ENCODE measurements at places on chromosomes 5 and 9. TPM values are rescaled to one million over a fixed set of nuclear protein-coding genes. Genes with fewer than 3 reads are reported as not detected.

DNA sequence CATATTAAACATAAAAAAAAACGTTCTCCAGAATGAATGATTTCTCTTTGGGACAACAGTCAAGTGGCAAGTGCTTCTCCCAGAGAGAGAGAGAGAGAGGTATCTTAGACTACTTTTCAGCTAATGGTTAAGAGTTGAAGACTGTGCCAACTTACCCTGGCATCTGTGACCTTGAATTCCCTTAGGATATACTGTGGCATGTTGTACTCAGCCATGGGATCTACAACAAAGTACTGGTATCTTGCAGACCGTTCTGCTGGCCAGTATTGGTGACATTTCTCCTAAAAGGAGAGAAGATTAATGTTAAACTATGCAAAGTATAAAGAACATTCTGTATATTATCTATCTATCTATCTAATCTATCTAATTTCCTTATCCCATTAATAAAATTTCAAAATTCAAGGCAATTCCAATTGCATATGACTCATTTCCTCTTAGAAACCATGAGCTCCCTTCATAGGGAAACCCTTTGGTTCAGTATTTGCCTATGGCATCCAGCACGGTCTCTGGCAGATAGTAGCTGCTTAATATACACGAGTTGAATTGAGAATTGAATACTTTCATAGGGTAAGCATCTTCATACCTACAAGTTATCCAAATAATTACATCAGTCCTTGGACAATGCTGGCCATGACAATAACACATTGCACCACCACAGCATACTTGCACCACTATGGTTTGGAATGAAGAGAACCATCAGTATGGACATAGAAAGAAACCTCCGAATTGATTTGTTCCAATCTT is 539.4 kb upstream of the DMAC1 start:
- no peaks in the 10 kb centered on the region for H3K27me3 ChIP-seq
- peaks cover 14% of the 10 kb centered on the region for H3K4me1 ChIP-seq
- H3K36me3 ChIP-seq, result no peaks in the 10 kb centered on the region
- DNase-seq, result no peak
- H3K27ac ChIP-seq, result no peak overlapping the region

GRCh38 chr9:129222819-129223218 is 44.8 kb upstream of the IER5L start:
- no peaks in the 10 kb centered on the region for H3K27me3 ChIP-seq
- no peak overlapping the region for H3K27ac ChIP-seq
- DNase-seq, result no peak
- no peak overlapping the region for H3K4me3 ChIP-seq

Gene PDE6A
- polyA plus RNA-seq, result not detected

- no peaks in the 10 kb centered on the region for H3K27me3 ChIP-seq
- peak; percentile 61 for DNase-seq
- H3K27ac ChIP-seq, result no peak overlapping the region
- H3K4me3 ChIP-seq, result no peak overlapping the region
- H3K4me1 ChIP-seq, result peaks cover 2% of the 10 kb centered on the region
- H3K36me3 ChIP-seq, result no peaks in the 10 kb centered on the region
Observed at GRCh38 chr9:75903785-75904360, 13.4 kb downstream of the PCSK5 start.

- H3K4me1 ChIP-seq, result peaks cover 3% of the 10 kb centered on the region
- no peaks in the 10 kb centered on the region for H3K27me3 ChIP-seq
- no peak overlapping the region for H3K27ac ChIP-seq
- DNase-seq, result no peak
Observed at GRCh38 chr9:83628540-83628939, 5.6 kb downstream of the IDNK start.

GRCh38 chr5:89300426-89300970 is 417.5 kb upstream of the MEF2C start:
- no peaks in the 10 kb centered on the region for H3K36me3 ChIP-seq
- no peak overlapping the region for H3K27ac ChIP-seq
- no peak for DNase-seq
- H3K4me1 ChIP-seq, result no peaks in the 10 kb centered on the region

Gene GFI1B
- polyA plus RNA-seq, result not detected

DNA sequence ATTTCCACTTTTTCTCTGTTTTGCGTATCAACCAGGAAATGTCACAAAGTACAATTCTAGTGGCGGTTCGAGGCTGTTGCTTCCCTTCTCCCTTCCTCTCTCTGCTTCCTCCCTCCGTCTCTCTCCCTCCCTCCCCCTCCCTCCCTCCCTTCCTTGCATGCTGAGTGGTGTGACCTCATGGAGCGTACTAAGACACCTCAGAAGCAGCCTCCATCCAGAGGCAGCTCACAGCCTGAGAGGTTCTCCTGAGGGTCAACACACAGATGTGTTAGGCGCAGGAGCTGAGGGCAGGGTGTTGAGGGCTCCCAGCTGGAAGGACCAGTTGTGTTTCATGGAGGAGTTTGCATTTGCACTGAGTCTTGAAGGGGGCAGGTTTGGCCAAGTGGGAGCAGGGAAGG is 57.7 kb downstream of the COL5A1 start:
- H3K27me3 ChIP-seq, result no peaks in the 10 kb centered on the region
- no peaks in the 10 kb centered on the region for H3K4me1 ChIP-seq
- no peak for DNase-seq
- H3K4me3 ChIP-seq, result no peak overlapping the region
- H3K36me3 ChIP-seq, result peaks cover 27% of the 10 kb centered on the region

- DNase-seq, result no peak
- H3K27me3 ChIP-seq, result no peaks in the 10 kb centered on the region
- H3K4me1 ChIP-seq, result no peaks in the 10 kb centered on the region
- H3K4me3 ChIP-seq, result no peak overlapping the region
- no peaks in the 10 kb centered on the region for H3K36me3 ChIP-seq
- H3K27ac ChIP-seq, result no peak overlapping the region
Observed at GRCh38 chr5:28234356-28234968, 1196.1 kb upstream of the CDH9 start.

Gene PCDHB14
- 0.73 TPM for polyA plus RNA-seq

Gene ACSL6
- polyA plus RNA-seq, result not detected

GRCh38 chr5:35192506-35192905 is 37.8 kb downstream of the PRLR start:
- no peaks in the 10 kb centered on the region for H3K27me3 ChIP-seq
- no peaks in the 10 kb centered on the region for H3K4me1 ChIP-seq
- no peak for DNase-seq
- H3K27ac ChIP-seq, result no peak overlapping the region

Gene IL17B
- not detected for polyA plus RNA-seq

DNA sequence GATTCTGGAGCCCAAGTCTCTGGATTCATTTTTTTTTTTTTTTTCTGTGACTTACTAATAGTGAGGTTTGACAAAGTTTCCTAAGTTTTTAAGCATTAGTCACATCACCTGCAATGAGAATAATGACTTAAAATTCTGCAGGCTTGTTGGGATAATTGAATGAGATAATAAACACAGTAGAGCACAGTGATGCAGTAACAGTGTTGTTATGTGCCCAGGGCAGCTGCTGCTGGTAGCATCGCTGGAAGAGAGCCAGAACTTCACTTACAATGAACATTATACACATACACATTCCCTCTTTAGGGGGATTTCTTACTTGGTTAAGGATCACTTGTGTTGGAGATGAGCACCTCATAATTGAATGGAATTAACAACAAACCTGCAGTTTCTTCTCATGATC is 78.9 kb downstream of the ALDH7A1 start:
- H3K4me1 ChIP-seq, result no peaks in the 10 kb centered on the region
- no peak overlapping the region for H3K4me3 ChIP-seq
- H3K36me3 ChIP-seq, result no peaks in the 10 kb centered on the region
- H3K27ac ChIP-seq, result no peak overlapping the region
- no peaks in the 10 kb centered on the region for H3K27me3 ChIP-seq

DNA sequence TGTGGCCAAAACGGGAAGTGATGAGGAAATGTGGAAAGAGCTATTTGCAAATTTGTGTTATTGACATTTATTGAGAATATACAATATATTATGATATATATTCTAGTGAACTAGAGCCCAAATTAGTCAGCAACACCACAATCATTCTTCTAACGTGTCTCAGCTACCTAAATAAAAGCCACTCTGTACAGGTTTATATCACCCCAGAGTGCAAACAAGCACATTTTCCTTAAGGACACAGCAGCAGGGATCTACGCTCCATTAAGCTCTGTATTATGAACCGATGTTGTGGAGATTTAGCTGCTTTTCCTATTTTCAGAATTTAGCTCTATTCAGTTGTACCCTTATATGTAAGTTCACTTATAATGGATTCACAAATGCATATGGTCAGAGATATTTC is 77.9 kb downstream of the CDH18 start:
- peaks cover 8% of the 10 kb centered on the region for H3K4me1 ChIP-seq
- no peak overlapping the region for H3K27ac ChIP-seq
